Activated T-cell treated with anti-CD3 and anti-CD28 coated beads, Interleukin-2, amount 50 U/mL, for 72 hours (primary cell): ENCODE measurements at places on chromosomes 2 and 18.
A peak's percentile ranks its signal among the peaks of the same experiment; 100 is the strongest.

DNA sequence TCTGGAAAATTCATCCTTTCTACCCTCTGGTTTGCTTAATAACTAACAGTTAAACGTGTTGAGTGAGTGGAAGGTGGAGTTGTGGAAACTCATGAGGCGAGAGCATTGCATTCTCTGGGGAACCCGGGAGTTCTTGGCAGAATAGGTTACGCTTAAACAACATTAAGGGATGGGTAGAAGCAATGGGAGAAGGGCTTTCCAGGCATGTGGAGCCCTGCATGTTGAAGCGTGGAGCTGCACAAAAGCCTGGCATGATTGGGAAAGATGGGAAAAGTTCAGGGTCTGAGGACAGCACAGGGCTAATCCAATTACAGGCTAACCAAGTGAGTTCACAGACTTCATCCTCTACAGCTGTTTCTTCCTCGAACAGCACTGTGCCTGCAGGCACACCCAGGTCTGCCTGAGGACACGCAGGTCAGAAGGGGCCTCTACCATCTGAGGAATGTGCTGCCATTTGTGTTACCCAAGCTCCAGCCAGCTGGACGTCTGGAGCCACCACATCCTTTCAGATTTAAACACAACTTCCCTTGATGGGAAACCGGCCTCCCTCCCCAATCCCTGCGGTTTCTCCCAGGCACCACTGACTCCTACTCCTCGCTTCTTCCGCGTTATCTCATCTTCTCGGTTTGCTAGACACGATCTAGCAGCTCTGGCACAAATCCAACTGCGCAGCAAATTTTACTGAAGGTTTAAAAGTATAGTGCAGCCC lies 164.2 kb downstream of the ANTXR1 start:
- H3K4me3 ChIP-seq: no peak overlapping the region
- no peak overlapping the region for H3K27ac ChIP-seq
- H3K36me3 ChIP-seq: no peaks in the 10 kb centered on the region

DNA sequence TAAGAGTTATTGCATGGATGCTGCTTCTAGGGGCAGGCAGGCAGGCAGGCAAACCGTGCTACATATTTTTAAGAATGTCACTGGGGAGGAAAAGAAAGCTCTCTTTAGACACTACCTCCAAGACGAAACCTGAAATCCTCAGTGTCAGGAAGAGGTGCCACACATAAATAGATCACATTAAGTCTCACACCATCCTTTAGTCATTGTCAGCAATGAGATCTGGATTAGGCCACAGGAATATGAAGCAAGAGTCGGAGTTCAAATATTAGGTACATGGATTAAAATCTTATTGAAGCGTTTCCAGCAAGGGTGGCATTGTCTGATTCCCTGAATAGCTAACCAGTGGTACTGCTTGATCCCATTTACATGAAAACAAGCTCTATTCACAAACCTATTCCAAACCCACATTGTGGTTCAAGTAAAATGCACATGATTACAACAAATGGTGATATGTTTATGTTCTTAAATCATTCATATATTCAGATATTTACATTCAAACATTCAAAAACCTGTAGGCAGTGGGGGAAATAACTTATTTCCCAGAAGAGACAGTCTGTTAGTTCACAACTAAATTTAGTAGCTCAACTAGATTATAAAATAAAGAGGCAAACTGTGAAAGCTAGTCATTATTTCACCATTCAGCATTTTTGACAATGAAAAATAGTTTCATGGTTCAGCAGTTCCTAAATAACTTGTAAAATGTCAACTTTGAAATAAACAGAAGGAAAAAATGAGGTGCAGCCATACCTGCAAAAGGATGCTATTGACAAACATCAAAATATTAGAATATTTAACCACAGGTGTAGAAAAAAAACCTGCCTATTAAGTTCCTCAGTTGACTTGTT lies 195.4 kb upstream of the SIX3 start:
- DNase-seq: no peak
- H3K4me3 ChIP-seq: no peak overlapping the region
- H3K4me1 ChIP-seq: no peaks in the 10 kb centered on the region
- H3K36me3 ChIP-seq: peaks cover 3% of the 10 kb centered on the region
- H3K27ac ChIP-seq: no peak overlapping the region

DNA sequence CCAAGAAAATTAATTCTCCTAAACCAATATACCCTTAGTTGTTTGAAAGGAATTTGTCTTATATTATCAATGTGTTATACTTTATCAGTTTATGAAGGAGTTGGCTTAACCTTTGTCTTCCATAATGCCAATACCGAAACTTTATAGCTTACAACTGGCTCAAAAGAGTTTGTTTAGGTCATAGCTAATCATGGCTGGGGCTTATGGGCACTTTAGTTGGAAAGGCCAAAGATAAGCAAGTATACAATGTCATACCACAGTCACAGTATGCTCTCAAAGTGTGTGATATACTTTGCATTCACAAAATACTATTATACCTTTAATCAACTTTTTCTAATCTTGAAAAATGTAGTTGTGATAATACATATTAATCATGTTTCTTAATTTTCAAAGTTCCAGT lies 2.3 kb downstream of the KLHL41 start:
- H3K4me3 ChIP-seq: no peak overlapping the region
- DNase-seq: no peak
- H3K36me3 ChIP-seq: no peaks in the 10 kb centered on the region
- H3K4me1 ChIP-seq: no peaks in the 10 kb centered on the region

GRCh38 chr2:27353762-27354596 lies 2.6 kb downstream of the GTF3C2 start:
- H3K27me3 ChIP-seq: no peaks in the 10 kb centered on the region
- H3K4me1 ChIP-seq: peaks cover 61% of the 10 kb centered on the region
- no peak overlapping the region for H3K27ac ChIP-seq
- peak overlapping the region; percentile 23 for H3K4me3 ChIP-seq

DNA sequence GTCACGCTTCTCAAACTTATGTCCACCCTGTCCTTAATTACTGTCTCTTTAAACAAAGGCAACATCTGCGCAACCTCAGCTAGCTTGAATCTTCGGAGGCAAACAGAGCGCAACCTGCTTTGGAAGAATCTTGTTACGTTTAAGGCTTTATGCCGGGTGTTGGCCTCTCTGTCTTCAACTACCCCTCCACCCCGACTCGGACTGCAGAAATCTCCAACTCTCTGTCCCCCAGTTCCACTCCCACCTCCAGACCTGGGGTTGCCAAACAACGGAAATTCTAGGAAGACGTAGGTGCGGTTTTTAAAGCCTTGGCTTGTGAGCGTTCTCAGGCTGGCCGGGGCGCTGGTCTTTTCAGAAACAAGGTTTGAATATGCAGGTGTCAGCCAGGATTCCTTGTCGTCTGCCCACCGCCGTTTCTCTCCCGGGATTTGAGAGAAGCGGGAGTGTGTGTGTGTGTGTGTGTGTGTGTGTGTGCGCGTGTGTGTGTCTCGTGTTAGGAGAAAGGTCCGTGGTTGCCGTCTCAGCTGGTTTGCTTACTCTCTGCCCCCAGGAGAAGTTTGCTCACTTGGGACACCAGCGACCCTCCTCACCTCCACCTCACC lies 1.1 kb upstream of the ONECUT2 start:
- H3K27ac ChIP-seq: no peak overlapping the region
- peak overlapping the region; percentile 76 for H3K4me3 ChIP-seq
- H3K4me1 ChIP-seq: peaks cover 39% of the 10 kb centered on the region
- H3K36me3 ChIP-seq: peaks cover 11% of the 10 kb centered on the region
- no peak for DNase-seq

- H3K4me3 ChIP-seq: no peak overlapping the region
- no peaks in the 10 kb centered on the region for H3K4me1 ChIP-seq
- H3K27me3 ChIP-seq: peaks cover 28% of the 10 kb centered on the region
- no peak for DNase-seq
- no peak overlapping the region for H3K27ac ChIP-seq
These were observed 39.2 kb upstream of the RASGRP3 start for GRCh38 chr2:33437297-33437696.

- H3K4me1 ChIP-seq: no peaks in the 10 kb centered on the region
- no peaks in the 10 kb centered on the region for H3K36me3 ChIP-seq
- no peak overlapping the region for H3K4me3 ChIP-seq
- no peak overlapping the region for H3K27ac ChIP-seq
These were observed 137.1 kb upstream of the CCDC68 start for GRCh38 chr18:55096263-55096951.

DNA sequence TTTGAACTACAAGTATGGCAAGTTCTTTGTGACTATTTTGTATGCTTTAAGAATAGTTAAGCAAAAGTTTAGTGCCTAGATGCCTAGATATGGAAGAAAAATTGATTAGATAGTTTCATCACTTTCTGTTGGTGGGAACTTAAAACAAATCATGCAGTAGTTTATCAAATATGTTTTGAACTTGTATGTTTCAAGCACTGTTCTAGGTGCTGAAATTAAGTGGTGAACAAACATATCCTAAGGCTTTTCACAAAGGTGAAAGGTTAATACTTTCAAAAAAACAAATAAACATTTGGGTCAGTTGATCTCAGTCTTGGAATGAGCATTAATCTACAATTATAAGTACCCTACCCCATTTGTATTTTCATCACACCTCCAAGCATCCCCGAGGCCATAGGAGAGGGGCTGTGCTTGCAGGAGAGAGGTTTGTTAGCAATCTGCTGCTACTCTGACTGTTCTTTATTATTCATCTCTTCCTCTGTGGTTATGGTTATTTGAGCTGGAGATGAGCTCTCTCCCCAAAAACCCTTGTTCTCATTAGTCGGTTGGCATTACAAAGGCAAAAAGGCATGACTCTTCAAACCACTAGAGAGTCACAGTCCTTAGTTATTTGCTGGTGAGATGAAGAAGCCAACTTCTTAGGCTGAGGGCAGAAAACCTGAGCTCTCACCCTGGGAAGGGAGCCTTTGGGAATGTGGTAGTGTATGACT lies 103.9 kb upstream of the FHL2 start:
- no peak overlapping the region for H3K27ac ChIP-seq
- no peak overlapping the region for H3K4me3 ChIP-seq
- H3K36me3 ChIP-seq: peaks cover 2% of the 10 kb centered on the region
- DNase-seq: no peak
